ENCODE measurements at places on chromosomes 1 and 21.

- DNase-seq = peak; percentile 11
Observed at GRCh38 chr1:91402023-91402422, 2.6 kb downstream of the HFM1 start.

GRCh38 chr1:154465621-154466195 is 36.3 kb upstream of the TDRD10 start:
- no peak for DNase-seq

- no peak for DNase-seq
Observed at GRCh38 chr1:87735750-87736149, 407.1 kb downstream of the LMO4 start.

GRCh38 chr1:40898431-40898901 is 36.3 kb upstream of the CITED4 start:
- DNase-seq = no peak

GRCh38 chr1:98110674-98111073 is 189.8 kb upstream of the DPYD start:
- DNase-seq = no peak

All from fibroblast of skin of right quadriceps (primary cell).